ENCODE measurements at places on chromosomes 2 and 18.
A peak's percentile ranks its signal among the peaks of the same experiment; 100 is the strongest.

DNA sequence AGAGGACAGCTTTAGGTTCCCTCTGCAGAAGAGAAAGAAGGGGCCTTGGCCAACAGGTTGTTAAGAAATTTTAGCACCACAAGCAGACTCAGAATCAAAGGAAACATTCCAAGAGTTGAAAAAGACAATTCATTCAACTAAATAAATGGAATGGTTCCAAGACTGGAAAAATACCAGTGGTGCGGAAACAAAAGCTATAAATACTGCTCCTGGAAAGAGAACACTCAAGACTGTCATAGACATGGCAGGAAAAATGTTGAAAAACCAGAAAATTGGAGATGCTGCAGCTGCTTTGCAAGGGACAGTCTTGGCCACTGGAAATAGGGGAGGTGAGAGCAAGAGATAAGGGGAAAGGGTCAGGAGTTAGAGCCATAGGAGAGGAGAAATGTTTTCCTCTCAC, 312.7 kb upstream of the CYRIA start:
- H3K27me3 ChIP-seq, result no peaks in the 10 kb centered on the region
- no peaks in the 10 kb centered on the region for H3K36me3 ChIP-seq
- H3K4me3 ChIP-seq, result no peak overlapping the region
- H3K27ac ChIP-seq, result no peak overlapping the region

GRCh38 chr18:67813380-67814028, 297.0 kb upstream of the DSEL start:
- H3K4me1 ChIP-seq, result no peaks in the 10 kb centered on the region
- H3K36me3 ChIP-seq, result no peaks in the 10 kb centered on the region
- DNase-seq, result no peak
- no peak overlapping the region for H3K4me3 ChIP-seq

DNA sequence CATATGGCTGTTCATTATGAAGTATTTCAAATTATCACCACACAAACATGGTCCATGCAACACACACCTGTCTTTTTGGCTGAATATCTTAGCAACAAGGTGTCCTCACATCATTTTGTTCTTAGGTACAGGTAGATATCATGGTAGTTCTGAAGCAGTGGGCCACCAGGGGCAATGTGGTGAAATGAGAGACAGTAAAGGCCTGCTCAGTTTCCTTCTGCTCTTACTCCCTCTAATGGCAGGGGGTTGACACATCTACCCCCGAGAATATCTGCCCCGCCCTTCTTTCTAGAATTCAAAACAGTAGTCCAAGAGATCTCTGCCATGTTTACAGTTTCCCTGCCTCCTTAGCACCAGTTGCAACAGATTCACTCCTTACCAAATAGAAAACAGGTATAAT, 147.0 kb upstream of the KLHL14 start:
- no peaks in the 10 kb centered on the region for H3K27me3 ChIP-seq
- DNase-seq, result no peak
- no peaks in the 10 kb centered on the region for H3K36me3 ChIP-seq
- H3K4me1 ChIP-seq, result no peaks in the 10 kb centered on the region
- H3K4me3 ChIP-seq, result no peak overlapping the region

DNA sequence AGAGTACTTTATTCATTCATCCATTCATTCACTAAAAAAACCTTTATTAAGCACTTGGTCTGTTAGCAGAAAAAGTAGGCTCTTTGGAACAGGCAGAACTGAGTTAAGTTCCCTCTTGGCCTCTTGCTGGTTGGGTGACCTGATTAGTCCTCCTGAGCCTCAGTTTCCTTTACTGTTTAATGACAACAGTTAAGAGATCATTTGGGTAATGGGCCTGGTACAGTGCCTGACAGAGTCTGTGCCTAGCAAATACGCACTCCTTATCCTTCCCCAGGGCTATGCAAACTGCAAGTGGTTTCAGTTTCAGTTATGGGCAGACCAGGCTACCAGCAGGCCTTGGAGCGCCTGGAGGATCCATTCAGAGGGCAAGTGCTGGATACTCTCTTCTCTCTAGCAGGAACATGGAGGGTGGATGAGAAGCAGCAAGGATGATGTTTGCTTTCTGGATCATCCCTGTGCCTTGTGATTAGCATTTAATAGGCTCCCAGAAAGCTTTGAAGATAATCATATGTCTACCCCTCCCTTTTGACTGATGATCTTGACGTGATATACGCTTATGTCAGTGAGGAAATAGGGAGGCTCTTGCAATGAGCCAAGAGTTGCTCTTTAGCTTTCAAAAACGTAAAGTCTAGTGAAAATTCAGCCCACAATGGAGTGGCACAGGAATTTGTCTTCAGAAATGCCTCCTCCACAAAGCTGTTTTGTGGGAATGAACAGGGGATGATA, 12.4 kb upstream of the TAF1B start:
- DNase-seq, result no peak
- H3K4me1 ChIP-seq, result peaks cover 16% of the 10 kb centered on the region
- H3K27me3 ChIP-seq, result peaks cover 33% of the 10 kb centered on the region
- no peak overlapping the region for H3K4me3 ChIP-seq

GRCh38 chr2:16392647-16393499, 272.8 kb downstream of the CYRIA start:
- H3K27me3 ChIP-seq, result no peaks in the 10 kb centered on the region
- H3K4me1 ChIP-seq, result no peaks in the 10 kb centered on the region
- H3K36me3 ChIP-seq, result no peaks in the 10 kb centered on the region
- no peak for DNase-seq
- H3K4me3 ChIP-seq, result no peak overlapping the region

DNA sequence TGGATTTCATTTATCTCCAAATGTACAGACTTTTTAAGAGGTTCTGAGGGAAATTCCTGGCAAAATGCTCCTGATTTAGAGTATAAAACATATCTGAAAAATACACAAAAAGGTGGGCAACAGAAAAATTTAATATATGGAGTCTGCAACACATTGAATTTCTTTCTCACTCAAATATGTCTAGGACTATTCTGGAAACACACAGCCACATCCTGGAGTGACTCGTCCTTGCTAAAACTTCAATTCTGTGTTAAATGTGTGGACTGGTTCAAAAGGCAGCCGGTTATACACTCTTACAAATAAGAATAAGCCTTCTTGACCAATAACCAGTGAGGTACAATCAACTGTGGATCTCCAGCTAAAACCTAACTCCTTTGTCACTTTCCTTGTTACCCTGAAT, 44.1 kb upstream of the RND3 start:
- H3K27ac ChIP-seq, result no peak overlapping the region
- H3K4me3 ChIP-seq, result no peak overlapping the region
- no peak for DNase-seq
- H3K27me3 ChIP-seq, result no peaks in the 10 kb centered on the region

DNA sequence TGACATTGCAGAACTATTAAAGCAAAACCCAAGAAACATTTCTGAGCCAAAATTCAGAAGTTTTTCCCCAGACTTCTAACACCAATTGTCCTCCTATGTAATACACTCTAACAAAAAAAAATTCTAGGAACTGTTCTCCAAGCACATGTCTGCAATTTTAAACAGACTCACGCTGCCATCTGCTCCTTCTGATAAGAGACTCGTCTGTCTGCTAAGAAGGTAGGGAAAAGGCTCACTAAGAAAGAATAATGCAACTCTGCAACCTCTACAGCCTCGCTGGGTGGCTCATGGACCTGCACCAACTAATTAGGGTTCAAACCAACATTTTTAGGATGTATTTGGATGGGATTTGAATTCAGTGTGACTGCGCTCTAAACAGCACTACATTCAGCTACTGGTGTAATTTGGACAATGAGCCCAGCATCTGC, 366.5 kb downstream of the DSC3 start:
- no peak overlapping the region for H3K4me3 ChIP-seq
- no peak for DNase-seq
- no peak overlapping the region for H3K27ac ChIP-seq
- no peaks in the 10 kb centered on the region for H3K4me1 ChIP-seq
- no peaks in the 10 kb centered on the region for H3K36me3 ChIP-seq
- no peaks in the 10 kb centered on the region for H3K27me3 ChIP-seq

GRCh38 chr2:138948070-138948539, 167.9 kb upstream of the NXPH2 start:
- no peak overlapping the region for H3K27ac ChIP-seq
- H3K4me1 ChIP-seq, result no peaks in the 10 kb centered on the region
- H3K36me3 ChIP-seq, result no peaks in the 10 kb centered on the region
- DNase-seq, result no peak
- no peak overlapping the region for H3K4me3 ChIP-seq
- H3K27me3 ChIP-seq, result no peaks in the 10 kb centered on the region

DNA sequence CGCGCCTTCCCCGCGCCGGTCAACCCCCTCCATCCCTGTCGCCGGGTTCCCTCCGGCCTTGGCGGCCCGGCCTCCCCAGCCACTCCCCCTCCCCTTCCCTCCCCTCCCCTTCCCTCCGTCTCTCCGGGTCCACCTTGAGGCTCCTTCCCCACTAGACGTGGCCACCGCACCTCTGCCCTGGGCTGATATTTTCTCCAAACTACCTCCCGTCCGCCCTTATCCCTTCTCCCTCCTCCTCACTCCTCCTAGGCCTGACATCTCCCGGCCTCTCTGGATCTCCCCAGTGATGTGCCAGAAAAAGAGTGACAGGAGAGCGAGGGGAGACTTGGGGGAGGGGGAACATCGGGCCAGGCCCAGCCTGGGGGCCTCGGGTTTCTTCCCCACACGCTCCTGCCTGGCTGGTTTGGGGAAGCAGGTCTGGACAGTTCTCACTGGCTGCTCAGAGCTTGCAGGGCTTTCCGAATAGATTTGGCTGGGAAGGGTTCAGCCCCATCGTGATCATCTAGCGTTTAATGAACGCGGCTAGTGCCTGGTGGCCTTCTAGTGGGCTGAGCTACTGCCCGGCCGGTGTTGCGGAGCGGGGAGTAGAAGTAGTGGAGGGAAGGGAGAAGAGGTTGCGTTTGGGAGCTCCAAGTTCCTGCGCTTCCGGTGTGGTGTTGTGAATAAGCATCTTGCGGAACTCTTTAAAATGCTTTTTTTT, 641 bp downstream of the MAPRE3 start:
- peak overlapping the region; percentile 71 for H3K27ac ChIP-seq
- peak overlapping the region; percentile 84 for H3K4me3 ChIP-seq
- no peak for DNase-seq
